Heart left ventricle (tissue), 16 donors: ENCODE measurements at places on chromosomes 2 and 18. TPM values are rescaled to one million over a fixed set of nuclear protein-coding genes. Genes with fewer than 3 reads are reported as not detected.

Gene ASTL
- total RNA-seq = not detected

Gene RAX
- total RNA-seq = not detected

Gene PRR30
- not detected for total RNA-seq

Gene COL3A1
- 34.5 TPM for total RNA-seq

Gene ATP6V1C2
- 0.56 TPM for total RNA-seq

Gene NFE2L2
- 71.4 TPM for total RNA-seq

Gene PHLPP1
- 6.3 TPM for total RNA-seq

GRCh38 chr2:164363646-164364045, 257.6 kb downstream of the GRB14 start:
- H3K4me3 ChIP-seq = no peak overlapping the region
- H3K4me1 ChIP-seq = no peaks in the 10 kb centered on the region
- H3K27ac ChIP-seq = no peak overlapping the region
- no peaks in the 10 kb centered on the region for H3K36me3 ChIP-seq
- DNase-seq = no peak
- no peaks in the 10 kb centered on the region for H3K27me3 ChIP-seq

- H3K4me1 ChIP-seq = peaks cover 3% of the 10 kb centered on the region
- no peaks in the 10 kb centered on the region for H3K27me3 ChIP-seq
- H3K36me3 ChIP-seq = no peaks in the 10 kb centered on the region
These were observed 179.6 kb upstream of the SMAD2 start for GRCh38 chr18:48109961-48110493.

- no peak for DNase-seq
- H3K27ac ChIP-seq = no peak overlapping the region
- no peaks in the 10 kb centered on the region for H3K36me3 ChIP-seq
These were observed 16.6 kb upstream of the NABP1 start for GRCh38 chr2:191661097-191661924.

DNA sequence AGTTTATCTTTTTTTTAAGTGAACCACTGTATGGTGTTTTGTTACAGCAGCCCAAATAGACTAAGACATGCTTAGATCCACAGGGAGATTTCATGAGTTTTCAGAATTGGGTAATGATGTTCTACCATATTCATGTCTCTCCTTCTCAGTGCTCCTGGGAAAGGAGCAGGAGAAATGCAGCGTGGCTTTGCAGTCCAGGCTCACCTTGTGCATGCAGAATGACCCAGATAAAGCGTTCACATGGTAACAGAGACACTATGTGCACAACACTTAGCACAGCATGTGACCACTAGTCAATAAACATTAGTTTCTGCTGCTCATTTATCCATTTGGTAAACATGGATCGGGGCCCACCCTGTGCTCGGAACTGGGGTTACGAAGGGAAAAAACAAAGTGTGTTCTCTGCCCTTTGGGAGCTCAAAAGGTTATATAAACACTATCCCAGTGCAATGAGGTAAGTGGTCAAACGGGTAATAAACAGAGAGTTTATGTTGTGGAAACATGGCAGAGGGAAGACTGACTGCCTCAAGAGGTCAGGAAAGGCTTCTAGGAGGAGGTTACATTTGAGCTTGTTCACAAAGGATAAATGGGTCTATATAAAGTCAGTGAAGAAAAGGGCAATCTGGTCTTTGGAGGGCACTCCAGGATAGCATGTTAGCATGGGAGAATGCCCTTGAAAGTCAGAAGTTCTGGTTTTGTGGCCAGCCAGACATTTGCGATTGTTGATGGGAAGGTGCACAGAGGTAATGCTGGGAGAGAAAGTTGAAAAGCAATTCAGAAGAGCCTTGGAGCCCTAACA, 299.2 kb downstream of the TDRD15 start:
- H3K4me1 ChIP-seq = no peaks in the 10 kb centered on the region
- no peaks in the 10 kb centered on the region for H3K27me3 ChIP-seq
- no peak for DNase-seq
- H3K36me3 ChIP-seq = no peaks in the 10 kb centered on the region

GRCh38 chr2:137964066-137964858, at the start of gene HNMT:
Gene HNMT (plus strand): TSS chr2:137964473. CDS start chr2:137964492, 19 bp downstream.
- peaks cover 18% of the 10 kb centered on the region for H3K4me1 ChIP-seq
- DNase-seq = peak; percentile 43
- H3K27ac ChIP-seq = peak within 1 kb of the TSS; percentile 71
- no peaks in the 10 kb centered on the region for H3K27me3 ChIP-seq
- no peaks in the 10 kb centered on the region for H3K36me3 ChIP-seq
- H3K4me3 ChIP-seq = peak within 1 kb of the TSS; percentile 63

DNA sequence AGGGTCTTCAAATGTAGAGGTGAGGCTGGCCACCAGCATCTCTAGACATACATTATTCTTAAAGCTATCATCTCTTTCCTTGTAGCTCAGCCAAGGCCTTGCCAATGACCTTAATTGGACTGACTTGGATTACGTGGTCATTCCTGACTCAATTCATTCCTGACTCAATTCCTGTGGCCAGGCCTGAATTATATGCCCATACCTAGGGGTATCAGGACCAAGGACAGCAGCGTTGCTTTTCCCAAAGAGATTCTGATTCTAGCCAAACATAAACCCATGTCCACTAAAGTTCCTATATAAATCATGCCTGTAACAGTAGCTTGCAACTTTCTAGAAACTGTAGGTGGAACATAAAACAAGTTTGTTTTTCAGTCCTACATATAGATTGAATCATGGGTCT, 231.7 kb downstream of the ARL6IP6 start:
- no peak overlapping the region for H3K27ac ChIP-seq
- H3K4me1 ChIP-seq = no peaks in the 10 kb centered on the region
- H3K36me3 ChIP-seq = no peaks in the 10 kb centered on the region
- H3K4me3 ChIP-seq = no peak overlapping the region
- no peaks in the 10 kb centered on the region for H3K27me3 ChIP-seq

DNA sequence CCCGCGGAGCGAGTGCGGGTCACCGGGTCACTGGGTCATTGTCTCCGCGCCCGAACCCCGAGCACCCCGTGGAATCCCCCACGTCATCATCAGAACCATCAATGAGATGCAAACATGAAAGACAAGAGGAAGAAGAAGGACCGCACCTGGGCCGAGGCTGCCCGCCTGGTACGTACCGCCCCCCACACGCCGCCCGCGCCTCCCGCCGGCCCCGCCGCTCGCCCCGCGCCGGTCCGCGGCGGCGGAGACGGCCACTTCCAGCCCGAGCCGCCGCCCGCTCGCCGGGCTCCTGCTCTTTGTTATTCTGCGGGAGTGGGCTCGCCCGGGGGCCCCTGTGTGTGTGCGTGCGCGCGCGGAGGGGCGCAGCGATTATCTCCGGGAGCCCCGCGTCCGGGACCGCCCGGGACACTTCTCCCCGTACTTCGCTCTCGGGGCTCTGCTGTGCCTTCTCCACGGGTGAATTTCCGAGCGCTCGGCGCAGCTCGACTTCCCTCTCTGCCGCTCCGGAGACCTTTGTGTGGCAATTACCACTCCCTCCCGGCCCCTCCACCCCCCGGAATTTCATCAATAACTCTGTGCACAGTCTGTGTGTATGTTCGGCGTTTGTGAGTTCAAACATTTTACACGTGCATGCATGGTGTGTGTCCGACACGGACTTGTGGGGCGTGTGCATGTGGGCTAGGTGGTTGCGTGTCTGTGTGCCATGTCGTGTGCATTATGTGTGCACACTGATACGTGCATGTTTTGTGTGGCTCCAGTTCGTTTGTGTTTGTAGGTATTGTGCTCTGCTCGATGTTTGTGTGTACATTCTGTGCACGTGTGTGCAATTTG, 714 bp downstream of the ASXL3 start:
- DNase-seq = peak; percentile 31
- H3K27me3 ChIP-seq = no peaks in the 10 kb centered on the region

DNA sequence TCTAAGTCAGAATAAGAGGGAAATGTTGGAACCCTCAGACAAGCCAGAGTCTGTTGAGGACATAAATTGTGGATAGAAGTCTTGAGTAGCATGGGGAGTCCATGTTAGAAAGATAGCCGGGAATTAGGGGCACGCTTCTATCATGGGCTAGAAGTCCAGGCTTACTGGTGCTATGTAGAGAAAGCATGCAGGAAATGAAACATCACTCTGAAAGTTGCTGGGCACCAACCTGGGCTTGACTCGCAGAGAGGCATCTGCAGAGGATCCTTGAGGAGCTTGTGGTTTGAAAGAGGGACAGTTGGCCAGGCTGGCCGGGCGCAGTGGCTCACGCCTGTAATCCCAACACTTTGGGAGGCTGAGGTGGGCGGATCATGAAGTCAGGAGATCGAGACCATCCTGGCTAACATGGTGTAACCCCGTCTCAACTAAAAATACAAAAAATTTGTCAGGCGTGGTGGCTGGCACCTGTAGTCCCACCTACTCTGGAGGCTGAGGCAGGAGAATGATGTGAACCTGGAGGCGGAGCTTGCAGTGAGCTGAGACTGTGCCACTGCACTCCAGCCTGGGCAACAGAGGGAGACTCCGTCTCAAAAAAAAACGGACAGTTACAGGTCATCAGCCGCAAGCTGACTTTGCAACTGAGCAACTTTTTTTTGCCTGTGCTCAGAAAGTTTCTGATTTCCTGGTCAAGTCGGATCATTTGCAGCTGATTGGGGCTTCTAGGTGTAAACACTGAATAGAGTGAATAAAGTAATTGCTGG, 24.9 kb downstream of the CERS6 start:
- H3K4me3 ChIP-seq = no peak overlapping the region
- H3K27me3 ChIP-seq = no peaks in the 10 kb centered on the region
- H3K4me1 ChIP-seq = peaks cover 4% of the 10 kb centered on the region
- no peaks in the 10 kb centered on the region for H3K36me3 ChIP-seq

DNA sequence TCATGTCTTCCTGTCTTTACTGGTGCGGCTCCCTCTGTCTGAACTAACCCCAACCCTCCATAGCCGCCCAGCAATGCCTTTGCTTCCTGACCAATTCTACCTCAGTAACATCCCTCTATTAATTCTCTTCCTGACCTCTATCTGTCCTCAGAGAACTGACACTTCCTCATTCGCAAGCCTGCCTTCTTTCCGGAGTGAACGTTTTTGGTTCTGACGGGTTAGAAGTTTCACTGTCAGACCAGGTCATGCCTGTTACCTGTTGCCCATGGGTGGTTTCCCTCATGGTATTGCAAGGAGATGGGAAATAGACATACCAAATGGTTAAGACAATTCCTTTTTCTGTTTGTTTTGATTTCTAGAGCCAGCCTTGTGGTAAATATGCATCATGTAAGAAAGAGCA, 453.4 kb upstream of the SLC14A2 start:
- no peaks in the 10 kb centered on the region for H3K27me3 ChIP-seq
- H3K4me1 ChIP-seq = no peaks in the 10 kb centered on the region
- DNase-seq = no peak
- H3K36me3 ChIP-seq = no peaks in the 10 kb centered on the region
- no peak overlapping the region for H3K4me3 ChIP-seq

DNA sequence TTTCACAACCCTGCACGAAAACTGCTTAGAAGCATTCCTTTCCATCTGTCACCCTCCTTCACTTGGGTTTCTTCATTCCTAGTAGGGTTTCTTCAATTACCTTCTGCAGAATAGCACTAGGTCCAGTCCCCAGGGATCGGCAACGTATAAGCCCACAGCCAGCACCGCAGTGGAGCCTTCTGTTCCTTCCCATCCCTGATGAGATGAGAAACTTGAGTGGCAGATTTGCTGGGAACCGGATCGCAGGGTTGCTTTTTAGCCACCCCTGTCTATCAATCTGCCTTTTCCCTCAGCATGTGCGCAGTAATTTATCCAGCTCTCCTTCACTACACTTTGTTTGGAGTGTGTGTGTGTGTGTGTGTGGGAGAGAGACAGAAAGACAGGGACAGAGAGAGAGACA, 94.2 kb downstream of the CD8B2 start:
- no peak for DNase-seq
- H3K27ac ChIP-seq = no peak overlapping the region
- H3K36me3 ChIP-seq = no peaks in the 10 kb centered on the region
- no peaks in the 10 kb centered on the region for H3K4me1 ChIP-seq

DNA sequence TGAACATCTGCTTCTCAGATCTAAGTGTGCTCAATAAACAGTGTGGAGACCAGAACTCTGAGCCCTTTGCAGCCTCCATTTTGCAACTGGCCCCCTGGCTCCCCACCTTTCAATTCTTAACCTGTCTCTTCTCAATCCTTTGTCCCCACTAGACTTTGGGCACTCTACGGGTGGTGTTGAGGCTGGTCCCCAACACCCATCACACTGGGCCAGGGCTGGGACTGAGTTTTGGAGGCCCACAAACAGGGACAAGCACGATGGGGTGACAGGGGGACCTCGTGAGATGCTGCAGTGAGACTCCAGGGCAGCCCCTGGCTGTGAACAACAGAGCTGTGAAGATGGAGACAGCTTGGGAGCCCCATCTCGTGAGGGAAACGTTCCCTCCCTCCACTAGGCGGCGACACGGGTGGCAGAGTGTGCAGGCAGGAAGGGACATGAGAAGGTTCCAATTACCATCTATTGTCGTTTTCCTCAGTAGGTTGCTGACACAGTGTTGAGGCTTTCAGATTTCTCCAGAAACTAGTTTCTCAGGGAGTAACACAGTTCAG, 1.2 kb downstream of the ANKMY1 start:
- H3K27ac ChIP-seq = no peak overlapping the region
- H3K36me3 ChIP-seq = no peaks in the 10 kb centered on the region
- H3K27me3 ChIP-seq = no peaks in the 10 kb centered on the region
- DNase-seq = peak; percentile 34

- no peak overlapping the region for H3K4me3 ChIP-seq
- no peaks in the 10 kb centered on the region for H3K4me1 ChIP-seq
- H3K27me3 ChIP-seq = peaks cover 3% of the 10 kb centered on the region
- DNase-seq = no peak
- no peaks in the 10 kb centered on the region for H3K36me3 ChIP-seq
- no peak overlapping the region for H3K27ac ChIP-seq
These were observed 85.8 kb downstream of the RBM43 start for GRCh38 chr2:151175864-151176263.

DNA sequence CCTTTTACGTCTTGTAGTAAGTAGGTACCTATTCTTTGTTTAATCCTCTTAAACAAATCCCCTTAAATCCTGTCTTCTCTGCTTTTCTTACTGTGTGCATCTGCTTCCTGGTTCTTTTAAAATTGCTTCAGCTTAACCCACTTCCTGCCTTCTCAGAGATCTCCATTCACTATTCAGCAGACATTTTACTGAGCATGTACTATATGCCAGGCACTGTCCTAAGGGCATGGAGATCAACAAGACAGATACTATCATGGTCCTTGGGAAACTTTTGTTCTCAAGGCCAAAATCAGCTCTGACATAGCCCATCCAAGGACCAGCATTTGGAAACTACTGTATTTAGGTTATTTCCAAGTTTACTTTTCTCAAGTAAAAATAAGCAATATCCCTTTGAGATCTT, 227.5 kb downstream of the TPGS2 start:
- H3K36me3 ChIP-seq = peaks cover 6% of the 10 kb centered on the region
- H3K4me1 ChIP-seq = no peaks in the 10 kb centered on the region
- no peak overlapping the region for H3K27ac ChIP-seq
- H3K27me3 ChIP-seq = no peaks in the 10 kb centered on the region
- DNase-seq = no peak

- no peak for DNase-seq
- no peaks in the 10 kb centered on the region for H3K27me3 ChIP-seq
- H3K36me3 ChIP-seq = no peaks in the 10 kb centered on the region
- H3K27ac ChIP-seq = no peak overlapping the region
These were observed 156.7 kb downstream of the LPIN1 start for GRCh38 chr2:11903085-11903606.

- no peak for DNase-seq
- H3K4me3 ChIP-seq = no peak overlapping the region
- H3K36me3 ChIP-seq = no peaks in the 10 kb centered on the region
- no peak overlapping the region for H3K27ac ChIP-seq
- H3K4me1 ChIP-seq = no peaks in the 10 kb centered on the region
These were observed 288.9 kb upstream of the EPAS1 start for GRCh38 chr2:46008091-46008870.
